ENCODE measurements at places on chromosomes 4 and X. TPM values are rescaled to one million over a fixed set of nuclear protein-coding genes. Genes with fewer than 3 reads are reported as not detected.

TCP11X1 gene
- not detected for total RNA-seq

- DNase-seq: no peak
Measured at GRCh38 chrX:1536712-1537030, 314 bp downstream of the P2RY8 start.

DNA sequence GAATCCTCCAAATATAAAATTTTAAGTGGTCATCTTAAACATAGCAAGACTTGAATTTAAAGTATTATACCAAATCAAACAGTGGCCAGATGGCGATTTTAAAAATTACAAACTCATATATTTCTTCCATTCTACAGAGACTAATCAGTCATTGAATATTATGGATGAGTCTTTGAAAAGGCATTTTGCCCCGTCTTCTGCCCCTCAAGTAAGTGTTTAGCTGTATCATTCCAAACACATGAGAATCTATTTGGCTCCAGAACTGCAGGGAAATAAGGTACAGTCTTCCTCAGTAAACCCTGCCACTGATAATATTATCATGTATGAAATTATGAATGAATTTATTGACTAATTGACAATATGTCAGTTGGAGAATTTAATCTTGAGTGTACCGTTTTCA, 191.0 kb downstream of the SLC7A11 start:
- DNase-seq: no peak

DNA sequence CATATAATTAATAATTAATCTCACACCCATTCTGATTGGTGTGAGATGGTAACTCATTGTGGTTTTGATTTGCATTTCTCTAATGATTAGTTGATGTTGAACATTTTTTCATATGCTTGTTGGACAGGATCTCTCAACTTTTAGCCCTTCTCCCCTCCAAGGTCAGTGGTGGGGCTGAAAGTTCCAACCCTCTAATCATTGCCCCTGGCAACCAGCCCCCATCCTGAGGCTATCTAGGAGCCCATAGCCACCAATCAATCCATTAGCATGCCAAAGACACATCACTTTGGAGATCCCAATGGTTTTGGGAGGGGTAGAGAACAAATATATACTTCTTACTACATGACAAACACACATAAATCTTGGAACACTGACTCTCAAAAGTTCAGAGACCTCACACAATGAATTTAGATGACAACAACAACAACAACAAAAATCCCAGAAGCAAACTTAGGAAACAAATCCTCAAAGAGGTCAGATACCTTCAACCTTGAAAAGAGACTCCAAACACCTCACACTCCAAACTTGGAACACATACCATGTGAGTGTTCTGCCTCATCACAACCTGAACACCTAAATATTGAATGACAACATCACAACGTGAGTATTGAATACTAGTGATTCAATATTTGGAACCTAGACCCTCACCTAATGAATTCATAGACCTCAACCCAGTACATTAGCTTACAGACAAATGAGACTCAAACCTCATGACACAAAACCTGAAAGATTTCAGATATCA, 19.0 kb upstream of the PAGE4 start:
- DNase-seq: no peak
